Stimulated activated CD4-positive, alpha-beta T cell treated with anti-CD3 and anti-CD28 coated beads, TNF-alpha, amount 100 ng/mL, for 4 hours (primary cell): ENCODE measurements at places on chromosomes 5 and 9.

DNA sequence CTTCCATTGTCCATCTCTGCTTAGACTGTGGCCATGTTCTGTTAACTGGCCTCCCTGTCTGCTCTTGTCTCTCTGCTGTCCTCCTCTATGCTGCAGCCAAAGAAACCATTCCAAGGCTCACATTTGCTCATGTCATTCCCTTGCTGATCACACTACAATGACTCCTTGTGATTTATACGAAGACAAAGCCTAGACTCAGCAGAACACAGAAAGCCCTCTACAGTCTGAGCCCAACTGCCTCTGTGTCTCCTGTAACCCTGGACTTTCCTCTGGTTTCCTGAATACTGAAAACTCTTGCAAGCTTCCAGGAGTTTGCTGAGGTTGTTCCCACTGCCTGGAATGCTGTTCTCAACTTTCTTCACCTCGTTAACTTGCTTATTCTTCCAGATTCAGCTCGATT is 191.8 kb downstream of the TMEM38B start:
- no peak for DNase-seq

GRCh38 chr5:123085638-123086286 is 3.3 kb upstream of the PRDM6 start:
- no peak for DNase-seq

DNA sequence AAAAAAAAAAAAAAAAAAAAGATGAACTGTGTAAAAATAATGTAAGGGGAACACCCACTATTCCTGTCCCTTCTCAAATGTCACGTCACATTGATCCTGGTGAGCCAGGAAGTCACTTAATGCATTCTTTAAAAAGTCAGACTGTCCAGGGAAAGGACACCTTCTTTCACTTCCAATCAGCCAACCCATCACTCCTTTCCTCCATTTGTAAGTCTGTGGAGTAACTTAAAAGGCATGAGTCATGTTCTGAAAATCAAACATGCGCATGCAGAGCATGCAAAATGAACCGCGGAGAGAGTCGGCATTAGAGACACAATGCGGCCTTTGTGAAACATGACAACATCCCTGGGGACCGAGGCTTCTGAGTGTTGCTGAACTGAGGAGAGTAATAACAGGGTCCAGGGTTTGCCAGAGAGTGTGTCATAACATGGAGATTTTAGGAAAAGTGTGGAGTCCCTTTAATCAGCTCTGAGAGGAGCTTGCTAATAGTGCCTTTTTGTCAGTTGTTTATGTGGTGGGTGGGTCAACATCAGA is 77.6 kb upstream of the SEMA6A start:
- no peak for DNase-seq

DNA sequence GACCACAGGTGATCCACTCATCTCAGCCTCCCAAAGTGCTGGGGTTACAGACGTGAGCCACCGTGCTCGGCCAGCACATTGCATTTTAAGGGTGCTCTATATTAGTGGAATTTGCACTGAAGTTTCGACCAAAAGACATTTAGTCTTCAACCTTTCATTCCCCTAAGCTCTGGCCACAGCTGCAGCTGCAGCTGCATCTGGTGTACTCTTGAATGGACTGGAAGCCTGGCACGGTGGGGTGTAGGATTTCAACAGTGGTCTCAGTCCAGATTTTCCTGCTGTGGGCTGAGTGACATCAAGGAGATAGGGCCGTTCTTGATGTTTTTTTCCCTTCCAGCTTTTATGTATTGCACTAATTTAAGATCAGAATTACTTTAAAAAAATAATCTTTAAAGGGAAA is 255.2 kb downstream of the PDZD2 start:
- DNase-seq, result no peak

GRCh38 chr9:113620377-113621161 is 157.0 kb downstream of the RGS3 start:
- DNase-seq, result no peak

- DNase-seq, result no peak
Measured at GRCh38 chr9:108331596-108331995, 524.2 kb downstream of the ACTL7B start.

GRCh38 chr5:179152941-179153340 is 92.8 kb downstream of the ZNF354C start:
- no peak for DNase-seq

GRCh38 chr5:143646961-143647360 is 165.0 kb upstream of the HMHB1 start:
- no peak for DNase-seq
